ENCODE measurements at places on chromosomes 6 and 20.

GRCh38 chr6:157962601-157963302 is 18.9 kb upstream of the SYNJ2 start:
- no peak for DNase-seq

GRCh38 chr6:160487116-160487515 is 138.9 kb downstream of the SLC22A3 start:
- no peak for DNase-seq

GRCh38 chr6:44411141-44411540 is 23.6 kb downstream of the CDC5L start:
- no peak for DNase-seq

DNA sequence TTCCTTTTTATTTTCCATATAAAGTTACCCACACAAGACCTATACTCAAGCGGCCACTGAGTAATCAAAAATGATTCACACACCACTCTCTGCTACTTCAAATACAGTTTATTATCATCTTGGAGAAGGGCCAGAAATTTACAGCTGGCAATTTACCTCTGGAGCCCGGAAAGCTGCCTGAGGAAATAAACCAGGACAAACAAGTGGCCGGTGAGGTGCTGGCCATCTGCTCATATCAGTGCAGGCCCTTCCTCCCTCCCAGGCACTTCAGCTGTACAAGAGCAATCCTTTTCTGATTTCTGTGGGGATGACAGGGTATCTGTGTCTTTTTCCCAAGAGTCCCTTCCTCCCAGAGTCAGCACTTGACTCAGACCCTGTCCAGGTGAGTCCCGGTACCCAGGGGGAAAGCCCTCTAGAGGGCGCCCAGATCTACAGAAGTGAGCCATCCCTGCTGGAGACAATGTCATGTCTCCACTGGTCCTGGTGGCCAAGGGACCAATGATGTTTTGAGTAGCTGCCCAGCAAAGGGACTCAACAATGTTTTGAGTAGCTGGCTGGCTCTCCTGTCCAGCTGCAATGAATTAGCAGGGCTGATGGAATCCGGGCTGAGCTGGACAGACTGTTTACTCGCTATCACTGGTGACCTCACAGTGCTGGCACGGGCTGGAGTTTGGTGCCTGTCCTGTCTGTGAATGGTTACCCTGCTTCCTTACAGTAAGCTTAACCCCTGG is 23.6 kb downstream of the LRP11 start:
- no peak for DNase-seq

- DNase-seq = no peak
These were observed 427.8 kb downstream of the PREX1 start for GRCh38 chr20:48400009-48400408.

All from amygdala (tissue), 56 donors.